Esophagus squamous epithelium (tissue), 5 donors: ENCODE measurements at places on chromosomes 3 and 15. TPM values are rescaled to one million over a fixed set of nuclear protein-coding genes. Genes with fewer than 3 reads are reported as not detected.

DNA sequence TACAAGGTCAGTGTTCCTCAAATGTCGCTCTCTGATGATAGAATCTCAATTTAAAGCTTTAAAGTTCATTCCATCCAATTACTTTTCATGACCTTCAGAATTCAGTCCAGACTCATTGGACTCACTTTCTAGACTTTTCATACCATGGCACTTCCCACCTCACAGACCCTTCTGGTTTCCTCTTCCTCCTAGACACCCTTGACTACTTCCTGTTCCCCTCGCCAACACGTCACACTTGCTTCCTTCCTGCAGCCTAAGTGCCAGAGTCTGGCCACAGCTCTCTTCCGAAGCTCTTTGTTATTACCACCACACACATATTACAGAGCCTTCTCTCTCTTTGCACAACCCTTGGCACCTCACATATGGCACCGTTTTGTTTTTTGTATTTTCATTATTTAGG lies 59.1 kb upstream of the UMPS start:
- DNase-seq, result no peak

- DNase-seq, result no peak
Measured at GRCh38 chr3:194575484-194576210, 57.6 kb downstream of the TMEM44 start.

DNA sequence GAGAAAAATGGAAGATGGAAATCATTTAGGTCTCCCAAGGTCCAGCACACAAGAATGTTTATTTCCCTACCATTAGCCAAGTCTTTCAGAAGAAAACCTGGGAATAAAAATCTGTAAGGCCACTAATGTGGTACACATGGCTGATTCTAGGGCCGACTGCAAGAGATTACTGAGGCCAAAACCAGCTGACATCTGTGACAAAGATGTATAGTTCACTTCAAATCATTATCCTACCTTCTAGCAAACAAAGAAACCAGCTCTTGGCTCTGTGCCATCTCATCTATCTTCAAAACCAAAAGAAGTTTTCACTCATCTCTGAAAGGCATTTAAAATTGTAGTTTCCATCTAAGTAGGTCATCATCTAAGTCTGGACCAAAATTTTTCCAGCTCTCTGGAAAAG lies 43.9 kb downstream of the ERC2 start:
- no peak for DNase-seq

Gene GP9
- not detected for total RNA-seq

GRCh38 chr3:60973321-60973720 lies 277.9 kb downstream of the FHIT start:
- no peak for DNase-seq
